Stimulated activated CD8-positive, alpha-beta memory T cell treated with anti-CD3 and anti-CD28 coated beads, Interleukin-2, amount 100 ng/mL, for 1 hour (primary cell): ENCODE measurements at places on chromosomes 16 and 17.

DNA sequence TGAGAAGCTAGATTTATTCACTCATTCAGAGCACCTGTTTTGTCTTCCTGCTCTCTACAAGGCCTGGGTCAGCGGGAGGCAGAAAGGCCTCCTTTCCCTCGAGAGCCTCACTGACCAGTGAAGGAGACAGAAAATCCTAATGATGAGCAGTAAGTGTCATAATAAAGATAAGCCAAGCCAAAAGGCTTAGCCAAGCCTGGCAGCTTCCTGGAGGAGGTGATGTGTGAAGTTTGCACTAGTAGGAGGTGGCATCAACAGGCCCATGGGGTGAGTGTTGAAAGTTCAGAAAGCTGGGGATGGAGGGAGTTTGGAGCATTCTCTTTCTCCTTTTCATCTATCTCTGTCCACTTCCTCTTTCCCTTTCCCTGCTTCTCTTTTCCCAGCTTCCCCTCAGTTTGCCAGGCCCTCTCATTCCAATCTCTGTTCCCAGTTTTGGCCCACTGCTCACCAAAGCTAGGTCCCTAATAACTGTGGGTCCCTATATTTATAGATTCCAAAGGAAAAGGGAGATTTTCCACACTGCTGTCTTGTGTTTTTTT lies 16.5 kb upstream of the SPNS3 start:
- no peak for DNase-seq

GRCh38 chr16:46715769-46716305 lies 26.4 kb downstream of the ORC6 start:
- DNase-seq, result no peak

DNA sequence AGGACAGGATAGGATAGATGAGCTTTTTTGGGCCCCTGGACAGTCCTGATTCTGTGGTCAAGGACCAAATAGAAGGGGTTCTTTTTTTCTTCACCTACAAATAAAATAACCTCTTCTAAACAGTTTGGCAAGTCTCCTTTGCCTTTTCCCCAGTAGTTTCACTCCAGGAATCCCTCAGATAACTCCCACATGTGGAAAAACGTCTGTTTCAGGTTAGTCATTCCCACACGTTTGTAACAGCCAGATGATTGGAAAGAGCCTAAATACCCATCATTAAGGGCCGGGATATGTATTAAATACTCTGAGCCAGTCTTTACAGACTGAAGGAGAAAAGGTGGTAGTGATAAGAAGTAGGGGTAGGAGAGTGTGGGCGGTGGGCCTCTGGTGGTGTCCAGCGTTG lies 58.3 kb downstream of the PLD6 start:
- no peak for DNase-seq

DNA sequence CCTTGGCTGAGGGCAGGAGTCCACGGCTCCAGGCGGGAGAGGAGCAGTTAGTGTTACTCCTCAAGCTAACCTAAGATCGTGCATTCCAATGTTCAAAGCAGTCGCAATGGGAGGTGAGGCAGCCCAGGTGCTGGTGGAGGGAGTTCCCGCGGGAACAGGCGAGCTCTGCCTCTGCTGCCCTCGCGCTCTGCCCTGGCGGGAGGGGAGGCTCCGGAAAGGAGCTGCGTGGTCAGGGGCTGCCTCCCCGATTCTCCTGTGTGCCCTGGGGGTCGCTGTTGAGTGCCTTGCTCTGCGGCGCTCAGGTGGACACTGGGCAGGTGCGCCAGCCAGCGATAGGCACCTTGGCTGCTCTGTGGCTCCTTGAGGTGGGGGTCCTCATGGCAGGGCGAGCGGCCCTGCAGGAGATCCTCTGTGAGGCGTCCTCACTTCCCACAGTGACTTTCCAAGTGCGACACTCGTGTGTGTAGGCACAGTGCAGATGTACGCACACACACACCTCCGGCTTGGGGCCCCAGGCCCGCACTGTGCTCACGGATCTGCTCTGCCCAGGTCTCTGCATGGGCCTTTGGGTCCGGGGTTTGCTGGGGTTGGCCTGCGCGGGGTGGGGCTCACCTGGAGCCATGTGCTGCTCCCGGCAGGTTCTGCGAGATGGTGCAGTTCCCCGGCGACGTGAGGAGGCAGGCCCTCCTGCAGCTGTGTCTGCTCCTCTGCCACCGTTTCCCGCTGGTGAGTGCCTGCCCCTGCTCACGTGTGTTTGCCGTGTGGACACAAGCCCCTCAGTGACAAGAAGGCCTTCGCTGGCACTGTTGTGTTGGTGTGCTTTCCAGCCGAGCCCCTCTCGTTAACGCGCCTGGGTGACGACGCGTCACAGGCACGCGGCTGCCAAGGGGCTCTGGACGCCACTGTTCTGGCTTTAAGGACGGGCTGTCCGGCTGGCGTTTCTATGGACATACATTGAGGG lies 97.9 kb upstream of the ZNF750 start:
- DNase-seq, result no peak

DNA sequence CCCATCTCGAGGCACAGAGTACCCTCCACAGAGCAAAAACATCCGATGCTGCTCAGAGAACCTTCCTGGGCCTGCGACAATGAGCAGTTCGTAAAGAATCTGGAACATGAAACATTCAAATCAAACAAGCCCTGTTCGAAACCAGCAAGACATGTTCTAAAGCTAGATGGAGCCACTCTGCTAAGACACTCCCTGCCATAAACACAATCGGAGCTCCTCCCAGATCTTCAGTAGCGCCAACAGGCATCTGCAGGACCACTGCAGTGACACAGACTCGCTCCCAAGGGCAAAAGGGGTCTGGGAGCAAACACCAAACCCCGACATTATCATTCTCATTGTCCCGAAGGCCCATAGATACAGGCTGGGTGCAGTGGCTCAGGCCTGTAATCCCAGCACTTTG lies 108.7 kb downstream of the ZFHX3 start:
- DNase-seq, result no peak

DNA sequence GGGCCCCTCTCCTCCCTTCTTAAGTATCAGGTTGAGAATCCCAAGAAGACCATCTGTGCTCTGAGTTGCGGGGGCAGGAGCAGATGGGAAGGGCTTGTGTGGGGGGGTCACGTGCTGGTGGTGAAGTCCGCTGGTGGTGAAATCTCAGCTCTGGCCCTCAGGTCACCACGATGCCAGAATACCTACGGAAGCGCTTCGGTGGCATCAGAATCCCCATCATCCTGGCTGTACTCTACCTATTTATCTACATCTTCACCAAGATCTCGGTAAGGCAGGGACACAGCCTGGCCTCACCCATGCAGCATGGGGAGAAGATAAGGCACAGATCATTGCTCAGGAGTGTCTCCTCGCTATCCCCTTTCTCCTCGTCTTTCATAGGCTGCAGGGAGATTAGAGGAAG lies 29.7 kb downstream of the SLC5A11 start:
- DNase-seq, result no peak

DNA sequence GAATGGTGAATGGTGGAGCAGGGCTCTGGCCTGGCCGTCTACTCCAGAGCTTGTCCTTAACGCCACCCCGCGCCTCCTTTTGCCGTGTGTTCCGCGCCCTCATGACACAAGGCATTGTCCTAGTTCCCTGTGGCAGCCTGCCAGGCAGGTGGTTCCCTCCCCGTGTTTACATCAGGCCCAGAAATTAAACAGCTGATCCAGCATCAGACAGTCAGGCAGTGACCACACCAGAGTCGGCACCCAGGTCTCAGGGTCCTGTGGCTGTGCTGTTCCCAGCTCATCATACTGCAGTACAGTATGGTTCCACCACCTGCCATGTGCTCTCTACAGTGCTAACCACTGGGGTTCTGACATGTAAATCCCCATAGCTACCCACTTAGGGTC lies 119.7 kb downstream of the RAB11FIP4 start:
- no peak for DNase-seq

DNA sequence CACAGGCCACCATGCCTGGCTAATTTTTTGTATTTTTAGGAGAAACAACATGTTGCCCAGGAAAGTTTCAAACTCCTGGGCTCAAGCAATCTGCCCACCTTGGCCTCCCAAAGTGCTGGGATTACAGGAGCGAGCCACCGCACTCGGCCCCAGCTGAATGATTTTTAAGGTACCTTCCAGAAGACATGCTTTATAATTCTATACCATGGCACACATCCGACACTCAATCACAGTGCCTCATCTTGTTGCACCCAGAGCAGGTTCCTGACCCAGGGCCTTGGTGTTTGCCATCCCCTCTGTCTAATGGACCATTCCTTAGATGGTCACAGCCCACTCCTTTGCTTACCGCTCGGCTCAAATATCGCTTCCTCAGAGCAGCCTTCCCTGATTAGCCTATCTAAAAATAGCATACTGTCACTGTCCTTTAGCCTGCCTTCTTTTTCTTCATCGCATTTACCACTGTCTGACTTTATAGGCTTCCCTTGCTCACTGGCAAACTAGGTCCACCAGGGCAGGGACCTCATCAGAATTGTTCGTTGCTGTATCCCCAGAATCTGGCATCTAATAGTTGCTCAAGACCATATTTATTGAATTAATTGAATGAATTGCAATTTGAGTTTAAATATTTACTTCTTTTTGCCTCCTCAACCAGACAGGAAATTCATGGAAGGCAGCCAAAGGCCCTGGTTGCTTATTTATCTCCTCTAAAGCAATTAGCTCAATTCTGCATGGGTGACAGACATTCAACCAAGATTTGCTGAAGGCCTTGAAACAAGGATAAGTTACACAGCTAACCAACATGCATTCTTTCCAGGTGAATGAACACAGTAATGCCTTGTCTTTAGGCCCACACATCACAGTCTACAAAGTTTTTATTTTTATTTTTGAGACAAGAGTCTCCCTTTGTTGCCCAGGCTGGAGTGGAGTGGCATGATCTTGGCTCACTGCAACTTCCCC lies 6.3 kb upstream of the TENT4B start:
- no peak for DNase-seq

DNA sequence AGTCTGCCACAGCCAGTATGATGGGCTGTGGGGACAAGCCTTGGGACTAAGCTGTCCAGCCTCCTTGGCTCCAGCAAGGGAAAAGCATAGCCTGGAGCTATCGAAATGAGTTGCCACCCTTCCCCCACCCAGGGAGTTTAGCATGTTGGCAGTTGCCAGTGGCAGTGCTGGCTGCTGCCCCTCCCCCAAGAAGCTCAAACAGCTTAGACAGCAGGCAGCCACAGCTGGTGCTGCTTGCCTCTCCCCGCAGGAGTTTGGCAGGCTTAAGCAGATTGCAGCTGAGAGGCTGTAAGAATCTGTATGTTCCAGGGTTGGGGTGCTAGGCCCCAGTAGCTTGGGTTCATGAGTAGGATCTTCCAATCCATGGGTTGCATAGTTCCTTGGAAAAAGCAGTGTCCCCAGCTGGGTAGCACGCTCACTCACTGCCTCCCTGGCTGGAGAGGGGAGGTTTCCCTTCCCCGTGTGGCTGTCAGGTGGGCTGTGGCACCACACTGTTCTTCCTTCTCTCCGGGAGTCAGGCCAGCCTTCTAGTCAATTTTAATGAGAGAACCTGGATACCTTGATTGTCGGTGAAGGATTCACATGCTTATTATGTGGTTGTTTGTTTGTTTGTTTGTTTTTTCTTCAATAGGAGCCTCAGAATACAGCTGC lies 506.1 kb downstream of the CDH11 start:
- DNase-seq, result no peak

DNA sequence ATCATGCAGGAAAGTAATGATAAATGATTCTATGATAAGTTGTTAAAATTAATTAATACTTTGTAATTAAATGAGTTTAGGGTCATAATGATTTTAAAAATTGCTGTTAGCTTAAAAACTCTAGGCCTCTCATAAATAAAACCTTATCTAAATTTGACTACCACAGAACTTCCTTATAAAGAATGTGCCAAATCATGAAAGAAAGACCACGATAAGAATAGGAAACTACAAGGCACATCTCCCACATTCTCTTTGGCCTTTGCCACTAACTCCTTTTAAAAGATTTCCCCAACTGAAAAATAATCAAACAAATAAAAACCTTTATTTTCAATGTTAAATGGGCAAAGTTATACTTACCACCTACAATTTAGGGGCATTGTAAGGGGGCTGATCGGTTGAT lies 164.6 kb upstream of the C17orf78 start:
- DNase-seq, result no peak
